ENCODE measurements at places on chromosomes 1 and 21. TPM values are rescaled to one million over a fixed set of nuclear protein-coding genes. Genes with fewer than 3 reads are reported as not detected.

The SLAMF9 gene
- total RNA-seq = 0.44 TPM

The NEGR1 gene
- 0.53 TPM for total RNA-seq

The TP73 gene
- 0.78 TPM for total RNA-seq

The TNFRSF18 gene
- total RNA-seq = 0.85 TPM

The CENPL gene
- 16.1 TPM for total RNA-seq

The CD5L gene
- total RNA-seq = not detected

The MYCL gene
- total RNA-seq = 5.6 TPM

The MASP2 gene
- 0.24 TPM for total RNA-seq

The PRAMEF2 gene
- total RNA-seq = not detected

The ACKR1 gene
- not detected for total RNA-seq

The TRAF3IP3 gene
- total RNA-seq = not detected

The CFHR4 gene
- total RNA-seq = not detected

The OR6K3 gene
- total RNA-seq = not detected

The NBPF9 gene
- total RNA-seq = 24.1 TPM

The MFAP2 gene
- 53.4 TPM for total RNA-seq

The USH2A gene
- not detected for total RNA-seq

The DVL1 gene
- total RNA-seq = 113 TPM

The SLC1A7 gene
- total RNA-seq = not detected

The ENSA gene
- total RNA-seq = 144 TPM

The RHBDL2 gene
- 10.6 TPM for total RNA-seq

The BNIPL gene
- 0.60 TPM for total RNA-seq

The KCNK2 gene
- total RNA-seq = 0.31 TPM

The SUSD4 gene
- total RNA-seq = 3.0 TPM

The FCRLB gene
- total RNA-seq = 0.51 TPM

The S100A14 gene
- 1,223 TPM for total RNA-seq

The IVL gene
- 2.1 TPM for total RNA-seq

The GJA9 gene
- 0.27 TPM for total RNA-seq

The OLIG2 gene
- total RNA-seq = not detected

The DIRAS3 gene
- total RNA-seq = 0.24 TPM

The PTGFRN gene
- total RNA-seq = 171 TPM

The LEFTY2 gene
- total RNA-seq = not detected

The CD53 gene
- not detected for total RNA-seq

The IL24 gene
- total RNA-seq = 4.5 TPM

The DPT gene
- total RNA-seq = not detected

The AIRE gene
- not detected for total RNA-seq

The KDF1 gene
- total RNA-seq = 32.8 TPM

The TMEM269 gene
- not detected for total RNA-seq

The CELA3A gene
- total RNA-seq = not detected

The LENEP gene
- total RNA-seq = not detected

The OR2L3 gene
- total RNA-seq = not detected

The WDR64 gene
- not detected for total RNA-seq

The TCHH gene
- total RNA-seq = 0.10 TPM

The CYYR1 gene
- total RNA-seq = 6.1 TPM

The NHLH1 gene
- total RNA-seq = 0.04 TPM

The FAM167B gene
- total RNA-seq = 0.18 TPM

The TRNP1 gene
- 72.3 TPM for total RNA-seq

The ESRRG gene
- total RNA-seq = 0.07 TPM

The DAB1 gene
- not detected for total RNA-seq

The CFHR5 gene
- not detected for total RNA-seq

The EXO1 gene
- 19.6 TPM for total RNA-seq

The ZBTB17 gene
- 29.8 TPM for total RNA-seq

The TNFSF4 gene
- total RNA-seq = 0.75 TPM

The MYOG gene
- not detected for total RNA-seq

The FCAMR gene
- total RNA-seq = not detected

The TTLL10 gene
- total RNA-seq = not detected

All from foreskin keratinocyte (primary cell).